ENCODE measurements at places on chromosomes 12 and 14.

DNA sequence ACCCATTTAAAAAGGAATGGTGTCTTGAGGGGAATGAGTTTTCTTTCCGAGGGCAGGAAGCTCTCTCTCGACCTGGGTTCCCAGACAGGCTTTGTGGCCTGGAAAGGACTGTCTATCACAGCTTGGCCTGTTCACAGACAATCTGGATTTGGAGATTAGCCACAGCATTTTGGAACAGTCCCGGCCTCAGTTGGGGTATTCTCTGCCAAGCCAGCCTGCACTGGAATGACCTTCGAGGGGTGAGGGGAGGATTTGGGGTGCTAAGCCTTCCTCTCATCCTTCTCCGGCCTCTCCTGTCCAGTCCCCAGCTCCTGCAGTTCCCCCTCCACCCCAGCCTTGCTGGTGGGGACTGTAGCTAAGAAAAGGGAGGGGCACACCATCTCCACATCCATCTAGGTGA is 13.0 kb downstream of the TBX5 start:
- no peak for DNase-seq

DNA sequence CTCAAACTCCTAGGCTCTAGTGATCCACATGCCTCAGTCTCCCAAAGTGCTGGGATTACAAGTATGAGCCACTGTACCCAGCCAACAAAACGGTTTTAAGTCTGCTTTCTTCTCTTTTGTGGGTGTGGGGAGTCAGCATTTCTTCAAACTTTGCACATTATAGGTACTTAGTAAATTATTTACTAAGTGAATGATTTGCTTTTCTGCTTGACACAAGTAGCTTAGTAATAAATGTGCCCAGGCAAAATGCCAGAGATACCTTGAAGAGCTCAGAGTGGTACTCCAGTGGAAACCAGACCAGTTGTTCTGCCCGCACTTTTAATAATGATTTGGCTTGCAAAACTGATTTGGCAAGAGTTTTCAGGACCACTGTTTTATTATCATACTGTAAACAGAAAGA is 15.0 kb downstream of the DEPDC4 start:
- no peak for DNase-seq

- no peak for DNase-seq
Measured at GRCh38 chr12:10190558-10191388, 11.9 kb downstream of the TMEM52B start.

GRCh38 chr12:89038831-89039512 is 313.3 kb downstream of the DUSP6 start:
- DNase-seq: no peak

DNA sequence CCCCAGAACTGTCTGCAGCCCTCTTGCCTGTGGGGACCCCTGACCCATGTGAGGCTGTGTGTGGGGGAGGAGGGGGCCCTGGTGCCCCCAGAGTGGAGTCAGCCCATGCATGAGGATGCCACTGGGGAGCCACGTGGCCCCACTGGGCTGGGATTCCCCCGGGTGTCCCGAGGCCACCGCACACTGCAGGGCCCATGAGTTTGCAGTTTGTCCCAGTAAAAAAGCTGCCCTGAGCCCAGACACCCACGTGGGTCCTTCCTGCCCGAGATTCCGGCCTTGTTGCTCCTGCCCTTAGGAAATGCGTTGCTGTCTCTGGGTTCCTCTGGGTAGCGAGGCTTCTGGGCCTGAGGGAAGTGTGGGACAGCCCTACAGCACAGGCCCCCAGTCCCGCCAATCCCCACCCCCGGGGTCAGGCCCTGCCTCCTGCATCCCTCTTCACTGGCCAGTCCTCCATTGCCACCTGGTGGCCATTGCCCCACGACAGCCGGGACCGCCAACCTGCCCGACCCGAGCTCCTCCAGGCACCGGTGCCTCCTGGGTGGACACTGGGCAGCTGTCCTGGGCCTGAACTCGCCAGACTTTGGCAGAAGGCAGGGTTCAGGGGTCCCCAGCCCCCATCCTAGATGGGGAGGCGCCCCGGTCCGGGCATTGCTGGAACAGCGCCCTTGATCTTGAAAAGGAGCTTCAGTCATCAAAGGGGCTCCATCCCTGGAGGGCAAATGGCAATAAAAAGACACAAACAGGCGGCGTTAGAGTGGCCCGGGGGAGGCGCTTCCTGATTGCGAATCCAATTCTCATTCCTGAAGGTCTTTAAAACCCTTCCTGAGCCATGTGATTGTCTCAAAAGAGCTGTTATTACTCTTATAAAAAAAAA is 15.6 kb upstream of the C14orf180 start:
- no peak for DNase-seq

DNA sequence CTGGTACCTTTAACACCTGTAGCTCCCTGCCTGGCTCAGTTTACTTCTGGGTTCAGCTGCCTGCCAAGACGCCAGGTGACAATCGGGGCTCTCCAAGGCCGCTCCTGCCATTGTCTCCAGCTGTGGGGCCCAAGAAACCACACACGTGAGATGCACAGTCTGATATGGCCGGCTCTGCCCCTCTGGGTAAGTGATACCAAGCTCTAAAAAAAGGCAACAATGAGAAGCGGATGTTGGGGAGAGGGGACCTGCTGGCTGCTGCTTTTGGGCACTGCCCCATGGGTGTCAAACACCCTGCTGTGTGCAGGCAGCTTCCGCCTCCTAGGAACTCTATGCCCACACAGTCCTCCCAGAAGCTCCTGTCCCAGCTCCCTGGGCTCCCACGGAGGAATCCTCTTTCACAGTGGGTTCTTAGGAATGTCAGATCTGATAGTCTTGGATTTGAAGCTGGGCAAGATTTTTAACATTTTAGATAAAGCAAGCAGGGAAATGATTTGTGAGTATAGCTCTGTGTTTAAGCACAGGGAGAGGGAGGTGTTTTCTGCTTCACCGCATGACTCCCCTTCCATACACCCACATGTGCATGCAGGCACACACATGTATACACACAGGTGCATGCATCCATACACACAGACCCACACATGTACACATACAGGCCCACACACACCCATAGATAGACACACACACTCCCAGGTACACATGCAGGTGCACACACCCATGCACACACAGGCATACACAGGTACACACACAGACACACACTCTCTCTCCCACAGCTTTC is 1135.8 kb downstream of the BCL11B start:
- DNase-seq: no peak

- no peak for DNase-seq
Measured at GRCh38 chr12:100851637-100852036, 57.1 kb downstream of the ANO4 start.

GRCh38 chr14:100239211-100239839 is 381 bp downstream of the YY1 start:
- no peak for DNase-seq

DNA sequence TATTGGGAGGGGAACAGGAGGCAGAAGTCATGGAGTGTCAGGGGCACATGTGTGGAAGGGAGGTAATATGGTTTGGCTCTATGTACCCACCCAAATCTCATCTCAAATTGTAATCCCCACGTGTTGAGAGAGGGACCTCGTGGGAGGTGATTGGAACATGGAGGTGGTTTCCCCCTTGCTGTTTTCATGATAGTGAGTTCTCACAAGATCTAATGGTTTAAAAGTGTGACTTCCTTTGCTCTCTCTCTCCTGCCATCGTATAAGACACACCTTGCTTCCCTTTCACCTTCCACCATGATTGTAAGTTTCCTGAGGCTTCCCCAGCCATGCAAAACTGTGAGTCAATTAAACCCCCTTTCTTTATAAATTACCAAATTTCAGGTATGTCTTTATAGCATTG is 41.6 kb upstream of the CDK17 start:
- no peak for DNase-seq

GRCh38 chr12:102169922-102170621 is 27.6 kb downstream of the PMCH start:
- no peak for DNase-seq

DNA sequence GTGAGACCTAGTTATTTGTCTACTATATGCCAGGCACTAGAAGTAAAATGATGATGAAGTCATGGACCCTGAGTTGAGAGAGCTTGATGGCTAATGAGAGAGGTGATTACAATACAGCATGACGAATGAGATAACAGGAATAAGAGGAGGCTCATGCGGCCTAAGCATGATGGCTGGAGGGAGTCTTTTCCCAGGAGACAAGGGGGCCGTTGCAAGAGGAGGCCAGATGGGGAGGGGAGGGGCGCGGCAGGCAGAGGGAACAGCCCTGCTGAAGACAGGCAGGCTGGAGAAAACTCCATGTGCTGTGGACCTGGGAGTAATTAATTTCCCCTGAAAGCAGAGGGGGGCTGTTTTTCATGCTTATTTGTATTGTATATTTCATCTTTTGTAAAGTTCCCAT is 144.7 kb upstream of the RFLNA start:
- DNase-seq: no peak

- DNase-seq: no peak
Measured at GRCh38 chr12:5756338-5756842, 188.7 kb downstream of the ANO2 start.

DNA sequence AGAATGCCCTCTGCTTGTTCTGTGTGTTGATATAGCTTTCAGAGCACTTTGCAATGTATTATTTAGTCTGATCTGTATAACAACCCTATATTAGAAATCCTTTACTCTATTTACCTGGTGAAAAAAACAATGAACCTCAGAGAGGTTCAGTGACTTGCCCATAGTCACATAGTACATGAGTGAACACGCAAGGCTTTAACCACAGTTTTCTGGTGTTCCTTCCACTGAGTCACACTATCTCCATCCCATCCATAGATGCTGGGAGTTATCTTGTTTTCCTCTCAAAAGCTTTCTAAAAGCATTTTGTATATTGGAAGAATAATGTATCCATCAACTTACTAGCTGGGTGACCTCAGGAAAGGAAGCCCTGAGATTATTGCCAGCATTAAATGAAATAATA is 104.5 kb downstream of the NT5DC3 start:
- DNase-seq: no peak

DNA sequence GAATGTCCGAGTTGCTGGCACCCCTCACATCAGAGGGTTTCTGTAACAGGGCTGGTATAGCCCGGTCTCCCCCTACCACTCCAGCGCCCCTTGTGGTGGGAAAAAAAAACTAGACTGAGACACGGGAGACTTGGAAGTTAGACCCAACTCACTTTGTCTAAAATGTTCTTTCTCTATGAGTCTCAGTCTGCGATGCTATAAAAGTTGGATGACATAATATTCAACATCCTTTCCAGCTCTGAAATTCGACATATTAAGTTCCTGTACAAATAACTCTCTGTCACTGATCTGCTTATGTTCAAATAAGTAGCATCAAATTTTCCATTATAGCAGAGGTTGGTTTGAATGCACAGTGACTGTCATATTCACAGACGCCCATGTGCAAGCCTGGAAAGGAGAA is 25.7 kb upstream of the TC2N start:
- DNase-seq: no peak

GRCh38 chr12:54020591-54021405 is 7.4 kb upstream of the HOXC6 start:
- DNase-seq: no peak

- no peak for DNase-seq
Measured at GRCh38 chr12:124573839-124574786, 6.7 kb upstream of the NCOR2 start.

DNA sequence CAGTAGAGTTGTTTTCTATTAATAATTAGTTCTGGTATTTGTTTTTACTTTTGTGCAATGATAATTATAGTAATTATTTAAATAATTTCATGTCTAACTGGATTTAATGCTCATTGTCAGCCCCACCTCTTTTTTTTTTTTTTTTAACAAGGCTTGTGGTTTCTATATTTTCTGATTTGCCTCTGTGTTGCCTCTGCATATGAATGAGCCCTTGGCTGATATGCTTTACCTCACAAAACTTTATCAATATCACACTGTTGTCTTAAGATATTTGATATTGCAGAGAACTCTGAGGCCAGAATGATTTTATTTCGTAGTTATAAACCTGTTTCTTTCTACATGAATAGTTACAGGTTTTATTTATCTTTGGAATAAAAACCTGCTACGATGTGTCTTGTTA is 116.2 kb upstream of the ATP2B1 start:
- DNase-seq: no peak

DNA sequence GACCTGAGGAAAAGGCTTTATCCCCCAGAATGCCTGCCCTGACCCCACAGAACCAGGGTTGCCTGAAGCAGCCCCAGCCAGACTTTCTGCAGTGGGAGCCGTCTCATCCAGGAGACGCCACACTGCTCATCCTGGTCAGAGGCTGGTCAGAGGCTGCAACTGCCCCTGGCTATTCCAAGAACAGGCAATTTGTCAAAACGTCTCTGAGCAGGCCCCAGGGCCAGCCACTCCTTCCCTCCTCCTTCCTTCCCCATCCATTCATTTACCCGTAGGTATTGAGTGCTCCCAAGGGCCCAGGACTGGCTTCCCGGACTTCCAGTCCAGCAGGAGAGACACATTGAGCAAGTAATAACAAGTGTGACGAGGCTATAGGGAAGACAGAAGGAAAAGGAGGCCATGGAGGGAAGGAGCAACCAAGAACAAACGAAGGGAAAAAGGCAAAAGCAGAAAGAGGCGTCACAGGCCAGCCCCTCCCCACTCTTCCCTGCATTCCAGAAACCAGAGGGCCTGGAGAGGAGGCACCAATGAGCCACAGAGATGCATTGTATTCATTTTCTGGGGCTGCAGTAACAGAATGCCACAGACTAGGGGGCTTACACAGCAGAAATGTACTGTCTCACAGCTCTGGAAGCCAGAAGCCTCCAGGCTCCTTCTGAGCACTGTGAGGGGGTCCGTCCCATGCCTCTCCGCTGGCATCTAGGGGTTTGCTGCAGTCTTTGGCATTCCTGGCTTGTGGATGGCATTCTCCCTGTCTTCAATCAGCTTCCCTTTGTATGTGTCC is 21.0 kb upstream of the CD9 start:
- no peak for DNase-seq

DNA sequence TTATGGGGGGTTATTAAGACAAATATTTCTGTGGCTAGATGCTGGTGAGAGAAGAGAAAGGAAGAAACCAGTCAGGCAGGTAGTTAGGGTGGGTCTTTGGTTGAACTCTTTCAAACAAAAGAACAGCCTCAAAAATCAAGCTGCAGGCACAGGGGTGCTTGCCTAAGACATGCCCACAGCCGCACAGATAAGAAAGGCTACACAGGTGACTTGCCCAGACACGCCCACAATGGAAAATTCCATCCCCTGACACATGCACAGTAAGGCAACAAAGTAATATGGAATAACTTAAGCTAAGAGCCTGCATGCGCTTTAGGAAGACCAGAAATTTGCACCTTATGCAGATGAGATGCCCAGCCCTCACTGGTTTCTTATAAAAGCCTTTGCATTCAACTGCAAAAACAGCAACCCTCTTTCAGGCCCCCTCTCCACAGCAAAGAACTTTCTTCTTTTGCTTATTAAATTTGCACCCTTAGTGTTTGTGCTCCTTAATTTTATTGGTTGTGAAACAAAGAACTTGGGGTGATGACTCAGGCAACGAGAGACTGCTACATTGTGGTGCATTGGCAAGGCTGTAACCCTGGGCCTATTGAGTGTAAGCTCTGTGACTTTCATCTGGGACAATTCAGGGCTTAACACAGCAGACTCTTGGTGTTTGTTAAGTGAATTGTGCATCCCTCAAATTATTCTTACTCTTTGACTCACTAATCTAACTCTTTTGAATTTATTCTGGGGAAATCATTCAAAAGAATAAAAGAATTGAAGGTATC is 149.4 kb downstream of the RPAP3 start:
- no peak for DNase-seq

Data from NCI-H1417 treated with DMSO at 0.1 percent for 48 hours (cell line).